AG08396 (cell line): ENCODE measurements at places on chromosomes 4 and X.
A peak's percentile ranks its signal among the peaks of the same experiment; 100 is the strongest.

GRCh38 chr4:3368334-3368733 lies 73.4 kb upstream of the HGFAC start:
- peak; percentile 1 for DNase-seq

DNA sequence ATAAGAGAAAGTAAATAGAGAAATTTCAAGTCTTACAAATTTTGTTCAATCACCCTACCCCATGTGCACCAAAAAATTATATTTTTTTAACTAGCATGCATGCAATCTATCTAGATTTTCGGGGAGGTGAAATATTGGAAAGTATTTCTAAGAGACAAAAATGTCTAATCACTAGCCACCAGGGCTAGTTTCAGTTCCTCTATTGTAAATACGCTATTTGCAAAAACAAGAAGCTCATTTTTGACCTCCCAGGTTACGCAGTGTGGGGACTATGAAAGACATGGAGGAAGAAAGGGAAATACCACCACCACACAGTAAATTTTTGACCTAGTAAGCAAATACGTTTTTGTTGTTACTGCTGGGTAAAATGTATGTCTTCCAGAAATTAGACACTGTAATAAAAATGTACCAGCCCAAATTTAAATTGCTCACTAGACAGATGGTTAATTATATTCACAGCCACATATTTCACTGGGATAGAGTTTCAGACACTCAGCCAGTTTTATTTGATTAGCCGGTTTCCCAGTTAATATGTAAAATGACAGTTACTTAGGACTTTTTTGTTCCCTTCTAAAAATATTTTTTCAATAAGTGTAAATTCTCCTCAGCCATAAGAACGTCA lies 2.2 kb downstream of the NEXMIF start:
- no peak for DNase-seq

DNA sequence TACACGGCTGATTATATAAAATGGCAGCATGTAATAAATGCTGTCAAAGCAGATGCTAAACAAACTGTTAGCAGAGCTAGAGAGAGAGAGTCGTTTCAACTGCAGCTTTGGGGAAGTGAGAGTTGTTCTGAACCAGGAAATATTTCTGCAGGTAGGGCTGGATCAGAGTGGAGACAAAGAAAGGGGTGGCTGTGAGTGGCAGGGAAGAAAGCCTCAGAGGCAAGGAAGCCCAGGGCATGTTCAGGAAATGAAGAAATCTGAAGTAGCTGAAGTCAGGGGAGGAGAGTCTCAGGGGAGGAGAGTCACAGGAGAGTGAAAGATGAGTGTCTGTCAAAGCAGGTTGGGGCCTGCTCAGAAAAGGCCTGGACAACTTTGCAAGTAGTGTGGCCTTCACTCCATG lies 48.4 kb upstream of the RPS6KA3 start:
- DNase-seq, result no peak

- DNase-seq, result no peak
Measured at GRCh38 chrX:15755091-15755490, 17.0 kb downstream of the CA5B start.

GRCh38 chrX:926070-926469 lies 286.4 kb downstream of the CRLF2 start:
- no peak for DNase-seq

- no peak for DNase-seq
Measured at GRCh38 chrX:120857240-120857639, 18.4 kb downstream of the CT47B1 start.

DNA sequence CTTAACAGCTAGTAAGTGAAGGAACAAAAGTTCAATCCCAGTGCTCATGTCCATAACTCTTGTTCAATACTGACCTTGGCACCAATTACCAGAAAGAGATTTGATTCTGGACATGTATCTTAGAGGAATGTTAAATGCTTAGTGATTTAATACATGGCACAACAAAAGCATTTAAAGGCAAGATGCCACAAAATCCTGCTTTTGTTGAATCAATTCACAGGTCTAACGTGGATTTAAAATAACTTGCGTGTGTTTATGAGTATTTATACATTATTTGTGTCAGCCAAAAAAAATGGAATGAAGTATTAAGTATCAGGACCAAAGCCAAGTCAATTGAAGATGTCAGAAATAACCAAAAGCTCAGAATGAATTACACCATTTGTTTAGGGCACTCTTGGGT lies 85.4 kb upstream of the GIMD1 start:
- no peak for DNase-seq

DNA sequence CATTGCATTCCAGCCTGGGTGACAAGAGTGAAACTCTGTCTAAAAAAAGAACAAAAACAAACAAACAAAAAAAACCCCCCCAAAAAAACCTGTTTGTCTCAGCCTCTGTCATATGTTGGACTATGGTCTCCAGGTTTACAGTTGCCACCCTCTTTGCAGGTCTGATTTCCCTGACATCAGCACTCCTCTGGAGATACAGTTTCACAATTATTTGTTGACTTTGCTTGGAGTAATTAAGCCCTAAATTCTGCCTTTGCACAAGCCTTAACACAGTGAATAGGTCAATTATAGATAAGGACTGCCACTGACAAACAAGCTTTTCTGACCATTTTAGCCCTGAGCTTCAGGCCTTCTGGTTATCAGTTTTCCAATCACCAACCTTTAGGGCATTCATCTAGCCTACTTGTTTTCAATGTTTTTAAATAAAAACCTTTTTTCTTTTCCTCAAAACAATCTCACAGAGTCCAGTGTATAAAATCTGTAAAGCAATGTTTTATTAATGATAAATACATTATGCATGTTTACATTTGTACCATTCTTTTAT lies 20.4 kb upstream of the MAPK10 start:
- DNase-seq, result no peak

DNA sequence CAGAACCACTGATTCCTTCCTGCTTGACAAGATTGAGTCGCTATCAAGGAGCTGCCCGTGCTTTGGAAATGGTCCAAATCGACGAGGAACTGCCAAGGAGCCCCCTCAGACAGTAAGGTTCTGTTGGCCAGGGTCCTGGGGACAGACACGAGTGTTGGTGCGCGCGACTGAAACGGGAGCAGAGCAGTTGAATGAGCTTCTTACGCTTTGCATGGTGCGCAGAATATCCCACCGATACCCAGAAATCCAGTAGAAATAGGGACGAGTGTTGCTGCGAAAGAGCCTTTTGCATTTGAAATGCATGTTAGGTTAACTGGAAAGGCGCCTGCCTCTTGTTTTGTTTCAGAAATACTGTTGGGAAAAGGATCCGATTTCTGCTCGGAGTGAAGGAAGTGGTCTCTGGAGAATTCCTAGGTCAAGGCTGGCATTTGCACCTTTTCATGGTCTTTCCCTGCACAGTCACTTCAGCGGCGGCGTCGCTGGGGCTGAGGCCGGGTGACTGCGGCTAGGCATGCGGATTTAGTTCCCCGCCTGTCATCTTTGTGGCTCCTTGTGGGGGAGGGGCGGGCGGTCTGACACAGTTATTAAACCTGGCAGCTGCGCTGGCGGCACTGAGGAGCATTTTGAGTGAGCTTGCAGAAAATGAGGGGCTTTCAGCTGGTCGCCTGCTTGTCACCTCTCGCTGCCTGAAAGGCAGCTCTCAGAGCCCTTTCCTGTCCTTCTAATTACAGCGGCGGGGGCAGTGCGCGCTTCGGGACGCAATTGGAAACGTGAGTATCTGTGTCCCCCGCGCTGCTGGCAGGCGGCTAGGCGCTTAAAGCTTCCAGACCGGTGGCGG lies 51.5 kb upstream of the TRIM2 start:
- peak; percentile 20 for DNase-seq

GRCh38 chrX:11499076-11500044 lies 166.4 kb downstream of the ARHGAP6 start:
- DNase-seq, result peak; percentile 10

GRCh38 chr4:183139972-183140570 lies 41.0 kb downstream of the WWC2 start:
- DNase-seq, result no peak

GRCh38 chr4:121479808-121480207 lies 99.0 kb upstream of the QRFPR start:
- DNase-seq, result no peak

- DNase-seq, result no peak
Measured at GRCh38 chr4:124181039-124181438, 531.5 kb downstream of the ANKRD50 start.

DNA sequence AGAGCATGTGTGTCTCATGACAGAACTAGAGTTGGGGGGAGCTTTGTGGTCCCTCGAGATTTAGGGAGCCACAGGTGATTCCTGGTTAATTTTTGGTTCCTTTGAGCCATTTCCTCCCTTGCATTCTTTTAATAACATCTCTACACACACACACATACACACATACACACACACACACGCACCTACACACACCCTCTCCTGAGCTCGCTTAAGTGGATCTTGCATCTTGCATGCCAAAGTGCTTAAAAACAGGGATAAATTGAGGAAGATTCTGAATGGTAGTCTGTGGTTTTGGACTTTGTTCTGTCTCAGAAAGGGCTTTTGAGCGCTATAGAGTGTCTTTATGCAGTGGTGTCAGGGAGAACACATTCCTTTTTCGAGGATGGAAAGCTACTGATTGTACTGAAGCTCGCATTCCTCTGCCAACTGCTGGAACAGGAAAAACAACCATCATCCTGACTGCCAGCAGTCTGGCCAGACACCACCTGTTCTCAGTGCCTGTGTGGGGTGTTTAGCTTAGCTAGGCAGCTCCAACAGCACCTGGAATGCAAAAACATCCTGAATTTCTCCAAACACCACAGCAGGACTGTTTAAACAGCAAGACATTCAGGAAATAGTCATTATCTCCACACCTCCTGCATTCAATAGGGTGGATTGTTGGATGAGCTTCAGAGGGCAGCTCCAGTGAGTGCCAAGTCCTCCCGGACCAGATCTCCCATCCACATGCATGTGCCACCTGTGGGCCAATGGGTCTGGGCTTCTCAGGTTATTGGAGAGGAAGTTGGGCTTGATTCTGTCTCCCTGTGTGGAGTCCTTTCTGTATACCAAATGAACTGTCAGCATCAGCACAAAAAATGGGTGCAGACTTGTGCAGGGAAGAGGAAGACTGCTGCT lies 21.9 kb upstream of the IGFBP7 start:
- DNase-seq, result no peak

GRCh38 chrX:56498756-56499155 lies 64.7 kb upstream of the UBQLN2 start:
- no peak for DNase-seq

- no peak for DNase-seq
Measured at GRCh38 chrX:153102418-153102817, 30.2 kb downstream of the PNMA6A start.

- DNase-seq, result no peak
Measured at GRCh38 chrX:110420771-110421499, 62.3 kb downstream of the RTL9 start.

- peak; percentile 61 for DNase-seq
Measured at GRCh38 chr4:147361726-147362125, 119.2 kb upstream of the EDNRA start.

DNA sequence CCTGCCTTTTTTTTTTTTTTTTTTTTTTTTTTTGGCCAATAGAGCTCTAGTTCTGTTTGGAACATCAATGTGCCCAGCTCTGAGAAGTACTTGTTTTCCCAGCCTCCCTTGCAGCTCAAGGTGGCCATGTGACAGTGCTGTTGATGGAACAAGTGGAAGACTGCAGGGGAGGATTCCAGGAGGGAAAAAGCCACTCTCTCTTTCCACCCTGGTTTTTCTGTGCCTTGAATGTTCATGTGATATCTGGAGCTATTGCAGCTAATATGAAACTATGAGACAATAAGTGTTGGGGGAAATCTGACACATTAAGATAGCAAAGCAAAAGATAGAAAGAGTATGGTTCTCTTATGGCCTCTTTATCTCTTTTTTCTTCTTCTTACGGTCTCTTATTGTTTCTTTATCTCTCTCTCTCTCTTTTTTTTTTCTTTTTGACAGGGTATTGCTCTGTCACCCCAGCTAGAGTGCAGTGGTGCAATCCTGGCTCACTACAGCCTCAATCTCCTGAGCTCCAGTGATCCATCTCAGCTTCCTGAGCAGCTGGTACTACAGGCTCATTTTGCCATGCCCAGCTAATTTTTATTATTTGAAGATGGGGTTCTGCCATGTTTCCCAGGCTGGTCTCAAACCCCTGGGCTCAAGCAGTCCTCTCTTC lies 192.0 kb upstream of the LNX1 start:
- DNase-seq, result no peak

DNA sequence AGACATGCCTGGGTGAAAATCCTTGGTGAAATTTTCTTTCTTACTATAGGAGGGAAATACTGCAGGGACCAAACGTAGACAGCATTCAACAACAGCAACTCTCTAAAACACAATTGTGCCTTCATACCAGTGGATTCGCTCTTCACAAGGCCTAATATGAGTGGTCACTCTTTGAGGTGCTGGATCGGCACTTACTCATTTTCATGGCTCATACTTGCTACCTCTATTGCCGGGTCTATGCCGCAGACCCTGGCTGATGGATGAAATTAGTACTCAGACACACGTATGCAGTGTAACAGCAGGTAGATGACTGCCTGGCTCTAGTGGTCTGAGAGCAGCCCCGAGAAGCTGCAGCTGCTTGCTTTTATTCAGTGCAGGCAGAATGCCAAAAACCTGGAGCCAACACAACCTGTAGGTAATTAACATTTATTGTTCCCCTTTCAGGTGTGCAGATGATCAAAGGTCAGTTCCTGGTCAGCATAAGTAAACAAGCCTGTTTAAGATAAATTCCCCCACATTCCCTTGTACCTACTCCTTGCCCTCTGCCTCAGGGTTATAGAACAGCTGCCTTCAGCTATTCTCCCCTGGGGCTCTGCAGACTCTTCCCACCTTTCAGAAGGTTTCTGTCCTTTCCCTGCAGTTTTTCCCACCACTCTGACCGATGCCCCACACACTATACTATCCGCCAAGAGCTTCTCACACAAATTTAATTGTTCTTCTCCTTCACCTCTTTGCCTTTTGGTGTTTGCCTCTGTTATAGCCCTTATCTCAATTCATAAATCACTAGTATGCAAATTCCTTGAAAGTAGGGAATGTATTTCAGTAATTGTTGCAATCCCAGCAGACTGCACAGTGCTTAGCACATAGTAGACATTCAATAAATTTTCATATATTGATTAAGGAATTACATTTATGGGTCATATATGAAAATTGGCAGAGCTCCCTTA lies 210.0 kb downstream of the SPANXN3 start:
- no peak for DNase-seq

DNA sequence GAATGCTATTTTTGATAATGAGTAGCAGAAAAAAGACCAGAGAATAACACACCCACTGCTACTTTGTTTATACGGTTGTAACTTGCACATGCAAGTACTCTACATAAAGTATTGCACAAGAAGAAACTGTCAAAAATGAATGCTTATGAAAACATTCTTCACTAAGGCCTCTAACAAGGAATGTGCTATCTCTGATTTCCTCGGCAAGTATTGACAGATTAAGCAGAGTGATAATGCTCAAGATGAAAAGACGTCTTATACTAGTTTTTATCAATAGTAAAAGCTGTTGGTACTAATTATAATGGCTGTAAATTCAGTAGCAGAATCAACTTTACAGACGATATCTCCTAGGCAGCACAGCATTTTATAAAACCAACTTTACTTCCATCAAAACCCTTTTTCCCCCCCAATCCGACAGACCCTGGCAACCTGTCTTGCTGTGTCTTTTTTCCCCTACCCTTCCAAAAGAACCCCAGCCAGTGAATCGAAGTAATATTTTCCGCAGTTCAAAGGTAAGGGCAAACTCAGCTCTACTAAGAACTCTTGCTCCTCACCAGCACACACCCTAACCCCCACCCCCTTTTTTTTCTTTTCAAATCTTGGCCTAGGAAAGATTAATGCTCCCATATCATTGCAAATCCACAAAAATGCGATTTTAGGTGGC lies 1.5 kb downstream of the FRYL start:
- peak; percentile 33 for DNase-seq
